T-helper 2 cell treated with Interferon-gamma antibody and Interleukin-4, amounts not matched to agents 100 ng/mL and 5 ng/mL, for 36 hours (primary cell): ENCODE measurements at places on chromosomes 11 and 22. TPM values are rescaled to one million over a fixed set of nuclear protein-coding genes. Genes with fewer than 3 reads are reported as not detected.

The CD3D gene
- 474 and 495 TPM in 2 replicates for total RNA-seq

The SUSD2 gene
- 0.59 and 0.89 TPM in 2 replicates for total RNA-seq

The PRG2 gene
- 0.45 TPM in 1 of 2 replicates, not detected in the other for total RNA-seq

The CARNS1 gene
- total RNA-seq = 0.14 and 0.86 TPM in 2 replicates

The KRTAP5-11 gene
- total RNA-seq = not detected in 2 replicates

The CNTF gene
- 3.6 and 4.6 TPM in 2 replicates for total RNA-seq

The P4HA3 gene
- total RNA-seq = not detected in 2 replicates

The CABP4 gene
- 3.7 and 4.0 TPM in 2 replicates for total RNA-seq

The DDTL gene
- 4.7 and 5.8 TPM in 2 replicates for total RNA-seq

The OVCH2 gene
- total RNA-seq = not detected in 2 replicates

The SRSF8 gene
- 33.3 and 33.4 TPM in 2 replicates for total RNA-seq

The CALCA gene
- not detected in 2 replicates for total RNA-seq

The FXYD6 gene
- not detected in 2 replicates for total RNA-seq

The HTR3A gene
- total RNA-seq = not detected in 2 replicates

The ADM gene
- 0.48 and 0.61 TPM in 2 replicates for total RNA-seq

The INTS4 gene
- total RNA-seq = 56.4 and 57.1 TPM in 2 replicates

The SMIM38 gene
- 0.25 and 0.43 TPM in 2 replicates for total RNA-seq

The PATL1 gene
- 51.3 and 51.5 TPM in 2 replicates for total RNA-seq

The UBQLN3 gene
- total RNA-seq = not detected in 2 replicates

The FAM227A gene
- total RNA-seq = 0.11 TPM in 1 of 2 replicates, not detected in the other

The JHY gene
- 2.4 and 2.5 TPM in 2 replicates for total RNA-seq

The MN1 gene
- total RNA-seq = 0.23 and 0.27 TPM in 2 replicates

The DGCR6 gene
- total RNA-seq = 0.68 and 0.80 TPM in 2 replicates
